ENCODE measurements at places on chromosomes 5 and 9.

GRCh38 chr9:15416880-15417279 lies 5.8 kb upstream of the SNAPC3 start:
- DNase-seq, result peak; percentile 35

GRCh38 chr9:27430750-27431535 lies 93.1 kb upstream of the IFNK start:
- DNase-seq, result no peak

DNA sequence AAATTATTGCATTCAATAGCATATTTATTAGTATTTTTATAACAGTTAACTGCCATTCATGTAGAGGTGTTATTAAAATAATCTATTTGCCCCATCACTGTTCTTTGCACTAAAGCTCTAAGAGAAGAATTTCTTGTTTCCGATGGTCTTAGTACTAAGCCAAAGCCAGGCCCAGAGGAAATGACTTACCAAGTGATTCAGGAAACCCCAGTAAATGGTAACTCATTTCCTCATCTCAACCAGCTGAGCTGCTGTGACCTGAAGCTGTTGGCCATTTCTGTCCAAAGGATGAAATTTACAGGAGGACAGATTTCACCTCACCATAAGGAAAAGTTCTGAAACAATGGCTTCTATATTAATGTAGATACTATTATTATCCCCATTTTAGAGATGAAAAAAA lies 117.0 kb downstream of the PIK3R1 start:
- no peak for DNase-seq

GRCh38 chr9:1918622-1919021 lies 96.5 kb upstream of the SMARCA2 start:
- no peak for DNase-seq

DNA sequence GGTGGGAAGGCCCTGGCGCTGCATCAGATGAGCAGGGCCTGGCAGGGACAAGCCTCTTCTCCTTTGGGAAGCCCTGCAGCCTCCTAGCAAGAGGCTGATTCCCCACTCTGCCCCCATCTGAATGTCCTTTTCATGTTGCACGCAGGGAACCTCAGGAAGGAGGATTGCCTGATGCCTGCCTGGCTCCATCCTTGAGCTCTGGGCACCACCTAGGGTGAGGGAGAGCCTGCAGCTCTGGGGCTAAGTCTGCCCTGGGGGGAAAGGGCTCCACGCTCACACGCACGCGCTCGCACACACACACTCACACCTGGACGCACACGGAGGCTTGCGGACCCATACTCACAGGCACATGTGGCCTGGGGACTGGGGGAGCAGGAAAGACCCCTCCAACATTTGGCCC lies 86.6 kb downstream of the LMX1B start:
- no peak for DNase-seq

DNA sequence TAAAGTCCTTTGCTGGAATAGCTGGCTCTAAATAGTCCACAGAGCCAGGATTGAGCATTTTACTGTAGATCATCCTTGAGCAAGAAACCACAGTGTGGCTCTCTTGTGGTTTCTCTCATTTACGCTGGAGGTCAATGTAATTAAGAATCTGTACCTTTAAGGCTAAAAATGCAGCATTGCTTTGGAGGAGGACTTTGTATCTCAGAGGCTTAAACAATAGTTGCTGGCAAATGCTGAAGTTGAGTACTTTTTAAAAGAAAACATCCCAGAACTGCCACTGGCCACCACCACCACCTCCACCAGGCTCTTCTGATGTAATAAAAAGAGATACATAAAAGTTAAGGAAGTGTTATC lies 177.3 kb upstream of the ADAMTSL1 start:
- DNase-seq, result no peak

Measured in NCI-H1105 treated with DMSO at 0.1 percent for 48 hours (cell line).